ENCODE measurements at places on chromosomes 12 and 14.

DNA sequence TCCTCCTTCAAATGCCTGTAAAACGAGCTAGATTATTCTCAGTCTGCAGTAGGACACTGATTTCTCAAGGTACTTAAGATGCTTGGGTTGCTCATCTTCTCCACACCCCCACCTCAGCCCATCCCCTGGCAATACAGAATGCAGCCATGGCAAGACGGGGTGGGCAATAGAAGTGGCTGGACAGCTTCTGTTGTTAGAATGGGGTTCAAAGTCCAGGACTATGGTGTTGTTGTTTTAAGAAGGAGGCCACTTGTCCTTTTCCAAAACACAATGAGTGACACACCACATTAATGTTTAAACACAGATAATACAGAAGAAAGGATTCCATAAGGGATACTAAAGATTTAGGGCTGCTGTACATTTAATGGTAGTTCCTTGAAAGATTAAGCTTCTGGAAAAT is 188.9 kb upstream of the BCL2L14 start:
- DNase-seq, result no peak

GRCh38 chr12:131832321-131833231 is 4.4 kb downstream of the MMP17 start:
- peak; percentile 72 for DNase-seq

- no peak for DNase-seq
Observed at GRCh38 chr14:50772412-50772811, 58.5 kb downstream of the NIN start.

DNA sequence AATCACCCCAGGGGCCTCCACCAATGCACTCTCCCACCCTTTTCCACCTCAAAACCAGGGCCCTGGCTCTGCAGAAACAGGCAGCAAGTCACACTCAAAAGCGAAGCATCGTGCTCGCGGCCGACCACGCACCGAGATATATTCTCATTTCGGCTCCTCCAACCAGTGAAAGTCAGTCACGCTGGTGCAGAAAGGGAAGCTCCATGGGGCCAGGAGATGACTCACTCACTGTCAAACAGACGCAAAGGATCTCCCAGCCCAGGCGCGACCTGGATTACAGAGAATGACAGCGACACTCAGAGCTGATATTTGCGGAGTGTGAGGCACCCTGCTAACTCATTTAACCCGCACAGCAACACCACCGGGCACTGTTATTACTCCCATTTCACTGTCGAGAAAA is 173.6 kb downstream of the CALM1 start:
- no peak for DNase-seq

GRCh38 chr12:1842905-1843640 is 22.7 kb downstream of the LRTM2 start:
- DNase-seq, result no peak

DNA sequence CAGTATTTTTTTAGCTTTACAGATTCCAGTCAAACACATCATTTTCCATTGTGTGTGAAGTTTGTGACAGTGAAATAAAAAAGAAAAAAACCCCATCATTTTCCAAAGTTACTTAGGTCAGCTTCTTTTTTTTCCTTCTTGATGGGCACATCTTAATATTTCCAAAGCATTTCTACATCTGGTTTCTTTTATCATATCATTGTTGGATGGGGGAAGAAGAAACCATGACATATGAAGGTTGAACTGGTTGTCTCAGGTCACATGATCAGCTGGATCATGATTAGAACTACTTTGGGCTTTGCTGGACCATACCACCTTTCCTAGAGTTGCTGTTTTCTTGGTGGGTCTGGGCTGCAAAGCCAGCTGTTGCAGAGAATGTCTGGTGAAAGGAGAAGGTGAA is 59.8 kb downstream of the FOS start:
- DNase-seq, result no peak

GRCh38 chr12:401235-402028 is at the start of gene CCDC77:
TSS of gene CCDC77 (plus strand) at chr12:401644. CDS start at chr12:409384, 7,740 bp downstream.
- DNase-seq, result no peak

GRCh38 chr14:54929556-54929955 is 26.9 kb upstream of the GCH1 start:
- peak; percentile 39 for DNase-seq

- DNase-seq, result no peak
Observed at GRCh38 chr12:77256956-77257355, 191.6 kb upstream of the E2F7 start.

DNA sequence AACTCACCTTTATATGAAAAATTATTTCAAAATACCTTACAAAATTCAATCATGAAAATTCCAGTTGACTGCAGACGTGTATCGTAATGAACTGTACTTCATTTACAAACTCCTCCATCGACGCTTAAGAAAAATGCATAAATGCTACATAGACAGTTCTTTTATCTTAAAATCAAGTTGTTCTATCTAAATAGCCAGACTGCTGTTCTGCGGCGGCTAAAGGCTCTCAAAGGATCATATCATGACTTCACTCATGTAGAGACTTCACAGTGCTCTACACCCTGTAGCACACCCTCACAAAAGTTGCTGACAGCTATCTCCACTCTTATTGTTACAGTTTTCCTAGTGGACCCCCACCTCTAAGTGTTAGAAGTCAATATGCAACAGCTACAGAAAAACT is 5.2 kb downstream of the KRAS start:
- no peak for DNase-seq

- DNase-seq, result no peak
Observed at GRCh38 chr12:85720308-85721033, 115.7 kb downstream of the RASSF9 start.

- peak; percentile 71 for DNase-seq
Observed at GRCh38 chr12:40010899-40011774, 94.7 kb downstream of the SLC2A13 start.

DNA sequence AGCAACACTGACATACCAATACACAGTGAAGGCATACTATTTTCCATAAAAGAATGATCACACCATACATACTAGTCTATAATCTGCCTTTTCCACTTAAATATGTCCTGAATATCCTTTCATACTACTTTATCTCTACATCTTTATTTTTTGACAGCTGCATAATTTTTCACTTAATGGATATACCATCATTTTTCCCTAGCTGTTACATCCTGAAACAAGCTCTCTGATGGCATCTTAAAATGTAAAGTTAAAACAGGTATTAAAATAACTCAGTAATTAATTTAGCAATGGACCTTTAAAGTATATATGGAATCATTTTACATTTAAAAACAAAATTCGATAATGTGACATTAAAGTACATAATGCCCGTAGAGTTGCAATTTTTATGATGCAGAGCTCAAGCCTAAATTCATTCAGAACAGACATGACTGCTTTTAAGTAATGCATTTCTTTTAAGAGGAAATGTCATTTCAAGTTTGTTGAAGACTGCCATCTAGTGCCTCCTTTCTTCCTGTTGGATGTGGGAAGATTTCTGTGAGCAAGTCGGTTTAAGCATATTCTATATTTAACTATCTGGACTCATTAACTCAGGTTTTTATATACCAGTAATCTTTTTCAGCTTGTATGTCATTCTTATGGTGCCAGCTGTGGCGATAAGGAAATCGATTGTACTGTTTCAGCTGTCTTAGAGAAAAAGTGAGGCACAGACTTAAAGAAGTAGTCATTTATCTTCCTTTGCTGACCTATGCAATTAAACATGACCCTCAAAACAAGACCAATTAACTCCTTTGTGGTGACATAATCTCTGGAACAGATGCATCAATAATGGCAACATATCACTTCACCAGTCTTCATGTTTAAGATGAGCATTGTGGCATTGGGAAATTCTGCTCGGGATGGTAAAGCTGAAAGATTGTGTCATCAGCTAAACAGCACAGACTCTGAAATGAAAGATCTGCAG is 20.3 kb downstream of the PRICKLE1 start:
- DNase-seq, result peak; percentile 48

- DNase-seq, result no peak
Observed at GRCh38 chr14:63249092-63249491, 44.8 kb downstream of the RHOJ start.

GRCh38 chr12:112586148-112586783 is 167.5 kb downstream of the PTPN11 start:
- no peak for DNase-seq

Measured in NCI-H2081 (cell line).